Karpas-422 (cell line): ENCODE measurements at places on chromosomes 7 and 10.
A peak's percentile ranks its signal among the peaks of the same experiment; 100 is the strongest.

DNA sequence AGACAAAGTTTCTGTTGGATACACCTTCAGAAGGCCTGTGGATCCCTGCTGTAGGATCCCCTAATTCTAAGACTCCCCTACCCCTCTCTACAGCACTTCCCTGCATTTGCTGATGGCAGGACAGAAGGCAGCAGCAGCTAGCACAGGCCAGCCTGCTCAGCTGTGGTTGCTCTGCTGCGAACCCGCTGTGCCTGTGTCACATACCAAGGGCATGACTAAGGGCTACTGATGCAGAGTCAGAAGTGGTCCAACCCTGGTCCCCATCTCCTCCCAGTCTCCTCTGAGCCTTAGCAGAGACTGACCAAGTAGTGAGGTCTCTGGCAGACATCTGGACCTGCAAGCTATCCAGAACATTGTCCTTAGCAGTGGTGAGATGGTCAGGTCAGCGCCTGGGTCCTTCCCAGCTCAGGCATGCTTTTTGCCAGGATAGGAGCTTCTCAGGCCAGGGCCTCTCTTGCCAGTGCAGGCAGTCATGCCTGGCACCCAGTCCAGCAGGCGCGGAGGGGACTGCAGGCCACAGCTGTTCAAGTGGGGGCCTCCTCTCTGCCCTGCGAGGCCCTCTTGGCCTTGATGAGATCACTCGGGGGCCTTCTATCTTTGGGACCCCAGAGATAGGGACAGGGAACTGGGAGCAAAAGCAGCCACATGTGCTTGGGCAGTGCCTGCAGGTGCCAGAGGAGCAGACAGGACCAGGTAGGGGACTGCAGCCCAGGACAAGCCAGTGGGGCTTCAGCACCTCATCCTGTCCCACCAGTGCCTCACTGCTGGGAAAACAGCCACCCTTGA is 146.4 kb downstream of the ZNF248 start:
- no peak for DNase-seq

GRCh38 chr10:71045936-71046335 is 157.6 kb upstream of the PCBD1 start:
- DNase-seq, result no peak

DNA sequence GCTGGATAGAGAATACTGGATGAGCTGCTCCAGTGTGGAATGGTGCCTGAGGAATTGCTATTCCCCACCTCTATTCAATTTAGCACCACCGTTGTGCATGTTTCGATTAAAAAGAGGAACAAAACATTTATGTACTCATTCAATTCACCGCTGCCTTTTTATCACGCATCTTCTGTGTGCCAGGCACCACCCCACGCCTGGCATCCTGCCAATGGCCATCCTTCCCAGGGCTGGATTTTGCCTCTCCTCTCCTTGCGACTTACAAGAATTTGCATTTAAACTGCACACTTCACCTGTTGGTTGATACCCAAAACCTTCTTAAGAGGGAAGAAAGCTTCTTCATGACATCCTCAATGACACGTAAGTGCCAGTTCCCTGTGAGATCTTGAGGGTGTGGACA is 110.2 kb upstream of the DPP6 start:
- DNase-seq, result no peak

DNA sequence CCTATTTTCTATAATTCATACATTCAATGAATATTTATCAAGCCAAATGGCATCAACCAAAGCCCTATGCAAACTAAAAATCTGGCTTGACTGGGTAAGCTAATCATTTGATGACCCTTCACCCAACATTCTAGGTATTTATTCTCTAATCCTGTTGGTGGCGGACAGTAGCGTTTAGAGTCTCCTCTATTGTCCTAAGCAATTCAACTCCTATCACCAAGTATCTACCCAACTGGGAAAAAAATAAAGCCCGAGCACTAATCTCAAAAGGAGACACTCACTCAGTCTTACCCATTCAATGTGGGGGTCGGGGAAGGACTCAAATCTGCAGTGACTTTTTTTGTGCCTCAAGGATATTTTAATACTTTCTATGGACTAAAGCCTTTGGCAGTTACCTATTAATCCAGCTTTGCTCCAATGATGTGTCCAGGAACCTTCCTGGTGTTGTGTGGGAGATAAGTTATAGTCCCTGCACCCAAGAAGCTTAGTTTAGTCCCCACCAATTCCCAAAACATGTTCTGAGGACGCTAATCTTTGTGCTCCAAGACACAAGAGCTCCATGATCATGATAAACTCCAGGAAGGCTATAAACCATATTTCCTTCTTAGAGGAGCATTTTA is 30.6 kb downstream of the DNMBP start:
- DNase-seq, result peak; percentile 22

DNA sequence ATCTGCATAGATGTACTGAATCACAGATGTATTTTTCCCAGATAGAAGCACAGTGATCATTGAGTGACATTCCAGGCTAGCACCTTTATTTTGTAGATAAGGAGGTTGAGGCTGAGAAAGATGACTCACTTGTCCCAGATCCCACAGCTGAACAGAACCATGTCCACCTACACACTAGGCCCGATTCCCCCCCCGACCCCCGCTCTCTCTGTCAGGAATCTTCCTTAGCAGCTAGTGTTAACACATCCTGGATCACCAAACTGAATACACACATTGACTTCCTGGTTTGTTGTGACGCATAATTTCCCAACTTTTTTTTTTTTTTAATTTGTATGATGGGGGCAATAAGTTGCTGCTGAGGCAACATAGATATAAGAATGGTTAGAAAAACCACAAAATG is 5.2 kb downstream of the SFMBT2 start:
- DNase-seq, result no peak

DNA sequence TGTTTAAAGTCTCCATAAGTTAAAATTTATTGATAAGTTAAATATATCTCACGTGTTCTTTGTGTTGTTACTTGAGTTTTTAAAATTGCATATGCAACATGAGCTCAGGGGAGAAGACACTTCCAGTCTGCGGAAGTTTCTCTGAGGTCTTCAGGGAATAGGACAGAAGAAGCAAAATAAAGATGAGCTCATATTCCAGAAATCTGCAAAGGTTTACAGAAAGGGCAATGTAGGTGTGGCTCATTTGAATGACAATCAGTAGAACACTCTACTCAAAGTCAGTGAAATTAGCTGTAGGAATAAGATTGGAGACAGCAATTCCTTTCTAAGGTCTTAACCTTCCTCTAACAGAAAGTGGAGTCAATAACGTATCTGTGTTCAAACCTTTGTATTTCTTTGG is 53.7 kb downstream of the CACNA2D1 start:
- DNase-seq, result no peak

DNA sequence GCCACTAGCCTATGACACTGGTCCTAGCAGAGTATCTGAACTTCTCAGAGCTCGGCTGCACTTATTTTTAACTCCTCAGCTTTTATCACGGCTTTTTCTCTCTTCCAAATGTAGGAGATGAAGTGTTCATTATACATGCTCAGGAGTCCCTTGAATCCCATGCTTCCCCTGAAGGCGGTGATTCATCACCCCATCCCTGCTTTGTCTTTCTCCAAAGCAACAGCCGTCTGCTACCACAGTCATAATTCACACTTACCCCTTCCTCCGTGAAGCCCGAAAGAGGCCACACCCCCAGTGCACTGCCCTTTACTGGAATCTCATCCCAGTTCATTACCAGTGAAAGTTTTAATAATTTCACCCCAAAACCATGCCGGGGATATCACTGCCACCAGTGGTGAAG is 301.5 kb upstream of the SHH start:
- DNase-seq, result no peak

DNA sequence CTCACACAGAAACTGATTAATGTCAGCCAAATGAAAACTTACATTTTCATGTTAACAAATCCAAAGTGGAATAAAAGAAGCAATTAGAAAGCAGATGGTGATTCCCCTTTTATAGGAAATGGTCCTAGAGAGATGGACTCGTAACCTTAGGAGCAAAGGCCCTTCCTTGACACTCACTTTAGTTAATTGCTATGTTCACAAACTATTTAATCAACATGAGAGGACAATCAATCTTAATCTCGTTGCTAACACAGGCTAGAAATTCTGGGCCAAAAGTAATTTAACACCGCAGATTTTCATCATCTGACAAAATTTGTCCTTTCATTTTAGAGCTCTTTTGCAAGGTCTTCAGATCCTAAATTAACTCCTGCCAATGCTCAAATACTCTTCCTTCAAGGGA is 64.0 kb upstream of the DNAJB12 start:
- DNase-seq, result no peak
